NCI-H226 (cell line): ENCODE measurements at places on chromosomes 2 and 18.

DNA sequence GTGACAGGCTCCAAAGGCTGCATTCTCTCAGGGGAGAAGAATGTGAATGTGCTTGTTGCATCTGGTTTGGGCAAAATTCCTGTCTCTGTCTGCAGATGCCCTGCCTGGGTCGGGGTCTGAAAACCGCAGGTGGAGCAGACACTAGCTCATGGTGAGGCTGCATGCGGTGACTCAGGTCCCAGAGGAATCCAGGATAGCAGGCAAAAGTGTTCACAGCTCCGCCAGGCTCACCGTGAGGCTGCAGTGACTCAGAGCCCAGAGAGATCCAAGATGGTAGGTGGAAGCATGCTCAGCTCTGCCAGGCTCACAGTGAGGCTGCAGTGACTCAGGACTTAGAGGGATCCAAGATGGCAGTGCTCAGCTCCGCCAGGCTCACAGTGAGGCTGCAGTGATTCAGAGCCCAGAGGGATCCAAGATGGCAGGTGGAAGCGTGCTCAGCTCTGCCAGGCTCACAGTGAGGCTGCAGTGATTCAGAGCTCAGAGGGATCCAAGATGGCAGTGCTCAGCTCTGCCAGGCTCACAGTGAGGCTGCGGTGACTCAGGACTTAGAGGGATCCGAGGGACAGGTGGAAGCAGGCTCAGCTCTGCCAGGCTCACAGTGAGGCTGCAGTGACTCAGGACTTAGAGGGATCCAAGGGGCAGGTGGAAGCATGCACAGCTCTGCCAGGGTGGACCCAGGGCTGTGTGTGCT, 200.5 kb downstream of the ACKR3 start:
- DNase-seq = peak; percentile 90

- DNase-seq = no peak
Measured at GRCh38 chr2:233428008-233428407, 73.7 kb downstream of the DGKD start.

DNA sequence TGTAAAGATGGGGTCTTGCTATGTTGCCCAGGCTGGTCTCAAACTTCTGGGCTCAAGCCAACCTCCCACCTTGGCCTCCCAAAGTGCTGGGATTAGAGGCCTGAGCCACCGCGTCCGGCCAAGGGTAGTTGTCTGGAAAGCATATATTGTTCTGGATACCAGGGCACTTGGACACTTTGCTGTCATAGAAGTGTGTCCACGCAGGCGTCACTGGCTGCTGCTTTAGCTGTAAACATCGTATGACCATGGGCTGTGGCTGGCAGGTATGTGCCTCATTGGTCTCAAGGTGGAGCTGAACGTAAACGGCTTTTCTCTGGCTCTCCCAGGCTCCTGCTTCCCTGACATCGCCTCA, 3.2 kb upstream of the GPR35 start:
- DNase-seq = no peak

DNA sequence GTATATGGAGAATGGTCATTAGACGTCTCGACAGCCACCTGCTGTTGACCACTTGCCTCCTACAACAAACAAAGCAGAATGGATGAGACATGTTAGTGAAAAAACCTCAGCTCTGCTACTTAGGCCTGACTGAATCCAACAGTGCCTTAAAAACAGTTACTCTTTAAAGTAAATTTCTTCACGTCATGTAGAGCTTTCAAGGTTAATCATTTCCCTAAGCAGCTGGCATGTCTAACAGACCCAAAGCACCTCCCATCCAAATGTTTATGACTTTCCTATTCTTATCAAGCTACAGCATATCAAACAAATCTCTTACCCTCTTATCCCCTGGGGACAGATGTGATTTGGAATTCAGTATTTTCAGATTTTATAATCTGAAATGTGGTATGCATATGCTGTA, 75.6 kb upstream of the ITGB6 start:
- no peak for DNase-seq

DNA sequence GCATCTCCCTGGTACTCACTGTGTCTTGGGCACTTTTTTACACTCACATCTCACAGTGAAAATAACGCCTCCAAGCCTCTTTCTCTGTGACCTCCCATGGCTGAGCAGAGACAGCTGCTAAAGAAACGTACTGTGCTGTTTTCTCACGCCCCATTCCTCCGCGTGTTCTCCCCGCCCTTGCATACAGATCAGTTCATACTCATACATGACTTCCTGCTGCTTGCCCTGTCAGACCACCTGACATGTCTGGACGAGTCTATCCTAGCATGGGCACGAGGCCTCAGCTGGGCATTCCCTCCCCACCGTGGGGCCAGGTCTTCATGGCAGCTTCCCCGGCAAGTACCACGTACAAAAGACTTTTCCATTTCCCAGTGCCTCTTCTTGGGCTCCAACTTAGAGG, 21.2 kb upstream of the IL1A start:
- DNase-seq = no peak

GRCh38 chr2:183892315-183892941, 705.9 kb upstream of the ZNF804A start:
- no peak for DNase-seq

- no peak for DNase-seq
Measured at GRCh38 chr2:239318790-239319661, 81.8 kb downstream of the HDAC4 start.

DNA sequence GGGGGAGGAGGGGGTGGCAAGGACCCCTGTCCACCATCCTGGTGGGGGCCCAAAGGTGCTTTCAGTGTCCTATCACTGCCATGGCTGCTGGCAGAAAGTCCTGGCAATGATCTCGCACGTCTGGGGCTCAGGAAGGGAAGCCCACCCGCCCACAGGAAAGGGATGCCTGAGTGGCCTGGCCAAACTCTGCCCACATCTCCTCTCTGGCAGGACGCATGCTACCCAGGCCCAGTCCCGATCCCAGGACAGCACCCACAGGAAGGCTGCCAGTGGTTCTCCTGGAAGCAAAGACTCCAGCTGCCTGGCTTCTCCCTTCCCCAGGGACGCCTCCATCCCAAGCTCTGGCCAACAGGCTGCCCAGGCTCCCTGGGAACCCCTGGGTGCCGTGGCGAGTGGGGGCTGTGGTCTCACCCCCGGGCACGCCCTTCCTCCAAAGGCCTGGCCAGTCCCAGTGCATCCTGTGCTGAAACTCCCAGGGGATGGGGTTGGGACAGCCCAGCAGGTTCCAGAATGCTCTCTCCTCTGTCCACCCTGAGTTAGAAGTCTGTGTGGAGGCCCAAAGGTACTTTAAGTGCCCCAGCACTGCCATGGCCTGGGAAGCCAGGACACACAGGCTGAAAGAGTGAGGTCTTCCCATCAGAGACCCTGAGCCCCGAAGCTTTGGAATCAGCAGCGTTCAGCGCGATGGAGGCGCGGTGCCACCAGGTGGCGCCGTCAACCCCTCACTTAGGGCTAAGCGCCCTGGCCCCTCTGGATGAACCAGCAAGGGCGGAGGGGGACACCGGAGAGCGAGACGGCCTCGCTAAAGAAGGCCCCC, 29.8 kb upstream of the TAF1B start:
- no peak for DNase-seq

DNA sequence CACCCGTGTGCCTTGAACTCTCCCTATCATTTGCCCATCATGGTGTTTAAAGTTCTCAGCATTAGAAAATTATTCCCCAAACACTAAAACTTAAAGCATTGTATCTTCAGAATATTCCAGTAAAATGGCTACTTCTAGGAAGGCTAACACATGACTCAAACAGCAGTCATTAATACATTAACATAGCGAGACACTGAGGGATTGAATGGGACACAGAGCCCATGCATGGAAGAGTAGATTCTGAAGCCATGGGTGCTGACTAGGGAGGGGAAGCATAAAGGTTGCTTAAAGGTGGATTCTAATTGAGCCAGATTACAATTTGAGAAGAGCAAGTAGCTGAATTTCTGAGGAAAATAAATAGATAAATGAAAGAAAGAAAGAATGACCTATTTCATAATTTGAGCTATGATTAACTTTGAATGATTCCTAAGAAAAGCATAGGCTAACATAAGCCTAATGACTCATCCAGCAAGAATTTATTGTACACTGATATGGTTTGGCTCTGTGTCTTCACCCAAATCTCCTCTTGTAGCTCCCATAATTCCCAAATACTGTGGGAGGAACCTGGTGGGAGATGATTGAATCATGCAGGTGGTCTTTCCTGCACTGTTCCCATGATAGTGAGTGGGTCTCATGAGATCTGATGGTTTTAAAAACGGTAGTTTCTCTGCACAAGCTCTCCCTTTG, 79.8 kb upstream of the PIK3C3 start:
- DNase-seq = peak; percentile 68

GRCh38 chr2:216215658-216216390, 106.7 kb downstream of the XRCC5 start:
- no peak for DNase-seq

GRCh38 chr2:159921752-159922404, 123.9 kb upstream of the CD302 start:
- DNase-seq = no peak

GRCh38 chr2:10599921-10600320, 89.9 kb downstream of the NOL10 start:
- no peak for DNase-seq

- DNase-seq = no peak
Measured at GRCh38 chr18:26648509-26649192, 100.3 kb upstream of the KCTD1 start.

DNA sequence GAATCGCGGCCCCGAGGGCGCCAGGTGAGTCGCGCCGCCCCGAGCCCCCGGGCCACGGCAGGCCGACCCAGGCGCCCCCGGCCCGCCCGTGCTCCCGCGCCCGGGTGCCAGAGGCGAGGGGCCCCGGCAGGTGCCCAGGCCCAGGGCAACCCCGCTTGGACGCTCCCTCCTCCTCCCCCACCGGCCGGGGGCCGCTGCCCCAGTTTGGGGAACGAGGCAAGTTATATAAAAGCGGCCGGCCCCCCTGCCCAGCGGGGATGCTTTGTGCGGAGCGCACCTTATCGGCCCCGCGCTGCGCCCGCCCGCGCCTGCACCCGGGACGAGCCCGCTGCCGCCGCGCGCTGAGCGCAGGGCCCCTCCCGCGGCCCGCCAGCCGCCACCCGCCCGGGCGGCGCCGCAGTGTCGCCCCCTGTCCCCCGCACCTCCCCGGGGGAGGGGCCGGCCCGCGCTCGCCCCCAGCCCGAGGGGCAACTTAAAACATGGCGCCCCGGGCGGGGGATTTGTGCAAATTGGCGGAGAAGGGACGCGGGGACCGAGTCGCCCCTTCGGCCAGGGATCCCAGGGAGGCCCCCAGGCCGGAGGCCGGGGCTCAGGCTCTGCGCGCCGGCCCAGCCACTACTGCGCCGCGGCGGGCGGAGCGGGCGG, 639 bp downstream of the EPB41L3 start:
- no peak for DNase-seq
